Stimulated activated CD4-positive, alpha-beta T cell treated with anti-CD3 and anti-CD28 coated beads, Interleukin-15, amount 100 ng/mL, for 48 hours (primary cell): ENCODE measurements at places on chromosomes 7 and 10.

GRCh38 chr7:142554560-142555532, 194.4 kb upstream of the PRSS1 start:
- no peak for DNase-seq

GRCh38 chr10:20627946-20628507, 269.1 kb downstream of the NEBL start:
- DNase-seq = no peak

DNA sequence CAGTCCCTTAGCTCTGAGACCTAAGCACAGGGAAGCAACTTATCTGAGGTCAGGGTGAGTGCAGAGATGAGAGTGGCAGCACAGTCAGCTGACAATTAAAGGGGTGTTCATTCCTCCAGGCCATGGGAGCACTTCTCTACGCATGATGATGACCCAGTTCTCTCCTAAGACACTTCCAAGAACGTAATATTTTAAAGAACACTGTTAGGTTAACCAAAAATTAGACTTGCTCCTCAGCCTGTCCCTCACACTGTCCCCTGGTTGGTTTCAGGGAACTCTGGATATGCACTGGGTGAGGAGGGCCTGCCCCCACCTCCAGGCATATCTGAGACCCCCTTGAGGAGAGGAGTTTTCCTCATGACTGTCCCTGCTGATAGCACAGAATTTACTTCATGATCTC, 767.5 kb downstream of the GRID1 start:
- DNase-seq = no peak

GRCh38 chr7:17195576-17195975, 102.9 kb upstream of the AHR start:
- no peak for DNase-seq

GRCh38 chr7:36711256-36711655, 13.0 kb downstream of the AOAH start:
- DNase-seq = no peak

DNA sequence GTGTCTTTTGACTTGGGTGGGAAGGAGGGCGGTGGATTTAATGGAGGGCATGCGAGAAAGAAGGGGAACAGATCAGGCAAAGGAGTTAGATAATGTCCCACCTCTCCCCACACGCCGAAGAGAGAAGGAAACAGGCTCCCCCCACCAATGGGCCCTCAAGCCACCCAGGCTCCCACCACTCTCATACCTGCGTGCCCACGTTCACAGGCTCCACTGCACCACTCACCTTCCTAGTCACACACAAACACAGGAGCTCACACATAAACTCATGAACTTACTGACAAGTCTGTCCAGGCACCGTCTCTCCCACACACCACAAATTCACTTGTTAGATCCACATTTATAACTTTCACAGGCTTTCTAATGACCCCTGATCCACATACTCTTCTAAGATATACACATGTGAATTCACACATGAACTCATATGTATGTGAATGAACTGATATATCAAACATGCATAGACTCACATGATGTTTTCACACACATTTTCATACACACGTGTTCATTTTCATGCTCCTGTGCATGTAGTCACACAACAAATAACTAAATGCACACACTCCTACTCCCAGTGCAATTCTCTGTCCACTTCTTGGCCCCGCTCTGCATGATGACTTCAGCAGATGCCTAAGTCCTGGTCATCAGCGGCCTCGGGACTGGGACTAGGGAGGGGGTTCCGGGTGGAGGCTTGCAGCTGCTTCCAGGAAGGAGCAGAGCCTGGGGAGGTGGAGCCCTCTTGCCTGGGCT, 1.5 kb downstream of the LZTS2 start:
- no peak for DNase-seq

GRCh38 chr7:131004371-131004770, 270.4 kb upstream of the KLF14 start:
- no peak for DNase-seq

DNA sequence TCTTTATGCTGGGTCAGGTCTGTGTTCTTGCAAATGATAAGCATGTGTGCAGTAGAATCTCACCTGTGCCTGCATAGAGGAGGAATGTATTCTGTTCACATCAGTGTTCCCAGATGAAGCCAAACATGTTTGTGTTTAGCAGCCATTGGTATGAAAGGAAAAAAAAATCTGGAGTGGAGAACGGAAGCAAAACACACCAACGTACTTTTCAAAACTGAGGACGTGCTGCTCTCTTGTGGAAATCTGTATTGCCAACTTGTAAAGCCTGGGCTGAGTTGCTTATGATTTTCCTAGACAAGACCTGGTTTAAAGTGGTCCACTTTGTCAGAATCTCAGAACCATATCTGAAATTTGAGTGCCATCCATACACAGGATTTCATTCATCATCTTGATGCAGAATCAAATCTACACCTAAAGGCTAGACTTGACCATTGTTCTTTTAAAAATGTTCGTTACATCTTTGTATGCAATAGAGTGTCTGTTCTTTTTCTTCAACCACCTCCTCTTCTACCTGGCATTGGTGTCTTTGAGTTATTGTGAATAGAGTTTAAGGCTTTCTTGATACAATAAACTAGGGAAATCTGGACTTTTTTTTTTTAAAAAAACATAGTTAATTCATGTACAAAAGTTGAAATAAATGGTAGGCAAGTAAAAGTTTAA, 367.7 kb downstream of the PHF14 start:
- DNase-seq = no peak

GRCh38 chr7:102277901-102278300, 8.8 kb upstream of the SH2B2 start:
- no peak for DNase-seq

- no peak for DNase-seq
Measured at GRCh38 chr7:152596824-152597223, 79.1 kb downstream of the XRCC2 start.

DNA sequence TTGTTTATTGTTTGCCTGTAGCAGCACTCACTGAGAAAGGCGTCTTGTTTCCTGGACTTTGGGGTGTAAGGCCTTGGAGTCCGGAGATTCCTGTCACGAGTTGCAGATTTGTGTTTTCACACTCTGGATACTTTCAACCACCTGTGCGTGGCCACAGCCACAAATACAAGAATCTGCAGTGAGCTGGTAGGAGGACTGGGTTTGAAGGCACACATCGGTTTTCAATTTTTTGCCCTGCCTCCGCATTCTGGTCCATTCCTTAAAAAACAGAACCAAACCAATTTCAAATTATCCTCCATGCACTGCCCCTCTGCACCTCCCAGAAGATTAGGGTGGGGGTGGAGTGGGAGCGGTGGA, 619 bp downstream of the EXOC4 start:
- DNase-seq = no peak

DNA sequence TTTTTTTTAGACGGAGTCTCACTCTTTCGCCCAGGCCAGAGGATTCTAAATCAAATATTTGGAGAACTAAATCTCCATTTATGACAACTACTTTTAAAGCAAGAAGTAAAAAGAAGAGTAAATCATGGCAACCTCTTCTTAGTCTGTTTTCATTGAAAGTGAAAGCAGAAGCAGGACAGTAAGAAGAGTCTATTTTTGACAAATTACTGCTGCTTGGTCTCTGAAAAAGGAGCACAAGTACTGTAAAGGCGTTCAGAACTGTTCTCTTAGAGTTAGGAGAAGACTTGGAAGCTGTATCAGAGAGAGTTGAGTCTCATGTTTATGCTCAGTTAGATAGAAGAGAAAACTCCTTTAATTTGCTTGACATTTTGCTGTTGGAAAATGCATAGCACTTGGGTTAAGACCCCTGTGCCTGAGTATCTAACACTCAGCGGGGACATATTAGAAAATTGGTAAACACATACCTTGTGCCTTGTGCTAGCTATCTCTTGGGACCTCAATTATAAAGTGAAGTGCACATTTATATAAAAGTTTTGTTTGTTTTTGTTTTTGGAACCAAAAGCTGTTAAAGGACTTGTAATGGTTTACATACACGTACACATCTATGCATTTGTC, 433.0 kb downstream of the ANKRD7 start:
- no peak for DNase-seq

DNA sequence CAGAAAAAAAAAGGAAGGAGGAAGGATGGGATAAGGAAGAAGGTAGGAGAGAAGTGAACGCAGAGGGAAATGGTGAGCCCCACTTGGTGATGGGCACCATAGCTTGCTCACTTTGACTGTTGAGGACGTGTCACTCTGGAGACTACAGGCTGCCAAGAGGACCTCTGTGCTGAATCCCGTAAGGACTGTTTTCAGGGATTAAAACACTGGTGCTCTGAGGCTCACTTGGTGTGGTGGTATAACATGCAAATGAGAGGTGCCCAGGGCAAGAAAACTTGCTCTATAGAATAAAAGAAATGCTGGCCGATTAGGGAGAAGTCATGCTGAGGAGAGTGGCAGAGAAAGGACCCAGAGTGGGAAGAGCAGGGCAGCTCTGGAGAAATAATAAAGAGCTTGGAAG, 5.3 kb upstream of the IL2RA start:
- DNase-seq = no peak

- no peak for DNase-seq
Measured at GRCh38 chr10:13920031-13920430, 333.3 kb downstream of the PRPF18 start.

DNA sequence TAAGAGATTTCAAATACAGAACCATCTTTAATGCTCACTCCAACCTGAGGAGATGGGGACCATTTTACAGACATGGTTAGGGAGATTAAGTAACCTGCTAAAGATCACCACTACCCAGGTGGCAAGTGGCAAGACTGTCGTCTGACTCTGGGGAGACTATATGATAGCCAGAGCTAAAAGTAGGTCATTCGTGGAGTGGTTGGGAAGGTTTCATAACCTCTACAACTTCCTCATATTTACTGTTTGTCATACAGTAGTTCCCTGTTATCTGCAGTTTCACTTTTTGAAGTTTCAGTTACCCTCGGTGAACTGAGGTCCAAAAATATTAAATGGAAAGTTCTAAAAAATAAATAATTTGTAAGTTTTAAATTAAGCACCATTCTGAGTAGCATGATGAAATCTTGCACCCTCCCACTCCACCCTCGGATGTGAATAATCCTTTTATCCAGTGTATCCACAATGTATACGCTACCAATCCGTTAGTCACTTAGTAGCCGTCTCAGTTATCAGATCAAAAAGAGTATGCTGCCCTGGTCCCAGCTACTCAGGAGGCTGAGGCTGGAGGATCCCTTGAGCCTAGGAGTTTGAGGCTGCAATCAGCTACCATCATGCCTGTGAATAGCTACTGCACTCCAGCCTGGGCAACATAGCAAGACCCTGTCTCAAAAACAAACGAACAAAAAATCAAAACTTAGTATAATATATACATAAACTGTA, 14.9 kb upstream of the LGI1 start:
- no peak for DNase-seq

DNA sequence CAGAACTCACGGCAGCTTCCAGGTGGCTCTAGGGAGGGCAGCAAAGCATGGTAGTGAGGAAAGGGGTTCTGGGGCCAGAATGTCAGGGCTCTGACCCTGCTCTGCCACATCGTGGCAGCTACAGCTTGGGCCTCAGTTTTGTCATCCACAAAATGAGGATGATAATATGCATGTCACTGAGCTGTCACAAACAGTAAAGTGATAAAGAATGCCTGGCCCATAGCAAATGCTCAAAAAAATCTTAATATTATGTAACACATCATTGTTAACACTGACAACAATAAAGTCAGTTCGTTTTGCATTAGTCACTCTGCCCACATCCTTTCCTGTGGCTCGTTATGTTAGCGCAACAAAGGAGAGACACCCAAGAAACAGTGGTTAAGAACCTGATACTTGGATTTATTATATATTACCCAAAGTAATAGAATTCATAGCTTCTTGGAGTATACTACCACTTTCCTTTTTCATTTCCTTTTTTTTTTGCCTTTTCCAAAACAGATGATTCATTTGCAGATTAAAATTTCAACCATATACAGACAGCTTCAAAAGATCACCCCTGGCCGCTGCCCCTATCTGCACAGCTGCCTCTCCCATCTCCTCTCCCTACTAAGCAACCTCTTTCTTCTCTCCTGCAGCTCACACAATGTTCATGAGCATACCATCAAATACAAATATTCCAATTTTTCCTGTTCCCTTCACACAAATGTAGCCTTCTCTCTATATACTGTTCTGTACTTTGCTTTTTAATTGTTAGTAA, 45.5 kb upstream of the DDC start:
- DNase-seq = no peak

- no peak for DNase-seq
Measured at GRCh38 chr10:33015761-33016547, 57.9 kb upstream of the ITGB1 start.

- no peak for DNase-seq
Measured at GRCh38 chr7:32586291-32587221, 91.3 kb downstream of the AVL9 start.

- DNase-seq = no peak
Measured at GRCh38 chr7:6260291-6261187, 11.9 kb downstream of the CYTH3 start.

DNA sequence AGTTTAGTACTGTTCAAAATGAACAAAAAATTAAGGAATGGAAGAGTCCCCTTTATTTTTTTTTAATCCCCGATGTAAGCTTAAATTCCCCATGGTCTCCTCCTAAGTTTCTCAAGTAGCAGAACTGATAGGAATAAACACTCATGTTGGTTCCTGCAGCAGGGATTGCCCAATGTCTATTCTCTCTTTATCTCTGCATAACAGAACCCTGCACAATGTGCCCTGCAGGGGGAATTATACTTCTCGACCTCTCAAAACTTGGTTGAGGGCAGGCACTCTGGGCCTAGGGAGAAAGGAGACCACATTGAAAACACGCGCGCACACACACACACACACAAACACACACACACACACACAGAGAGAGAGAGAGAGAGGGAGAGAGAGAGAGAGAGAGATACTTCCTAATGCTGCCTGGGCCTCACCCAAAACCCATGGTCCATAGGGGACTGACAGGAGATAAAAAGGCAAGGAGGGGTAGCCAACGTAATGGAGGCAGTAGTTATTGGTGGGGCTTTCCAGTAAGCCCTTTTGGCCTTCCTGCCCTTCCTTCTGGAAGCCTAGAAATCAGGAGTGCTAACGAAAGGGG, 22.7 kb downstream of the JAZF1 start:
- no peak for DNase-seq

DNA sequence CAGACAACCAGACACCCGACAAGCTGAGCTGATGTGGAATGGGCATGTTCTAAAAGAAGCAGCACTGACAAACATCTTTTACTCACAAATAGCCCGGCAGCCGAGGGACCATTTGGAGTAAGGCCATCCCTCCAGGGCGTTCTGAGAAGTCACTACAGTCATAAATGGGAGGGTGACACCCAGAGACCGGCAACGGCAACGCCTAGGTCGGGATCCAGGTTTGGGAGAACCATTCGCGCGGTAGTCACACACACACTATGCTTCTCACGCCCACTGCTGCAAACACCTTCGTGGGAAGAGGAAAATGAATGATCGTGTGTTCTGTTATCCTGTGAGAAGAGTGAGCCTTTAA, 9.8 kb downstream of the TNS3 start:
- no peak for DNase-seq
